Purkinje cell (primary cell): ENCODE measurements at places on chromosomes 16 and 17. TPM values are rescaled to one million over a fixed set of nuclear protein-coding genes. Genes with fewer than 3 reads are reported as not detected.

KRTAP2-1 gene
- not detected in 2 replicates for polyA plus RNA-seq

ERAL1 gene
- polyA plus RNA-seq: 43.5 and 54.3 TPM in 2 replicates

TMEM235 gene
- not detected in 2 replicates for polyA plus RNA-seq

CHST6 gene
- polyA plus RNA-seq: 0.07 TPM in 1 of 2 replicates, not detected in the other

RNU2-1 gene
- polyA plus RNA-seq: not detected in 2 replicates

SETD6 gene
- 22.3 and 28.0 TPM in 2 replicates for polyA plus RNA-seq

CPHXL2 gene
- not detected in 2 replicates for polyA plus RNA-seq

SNX20 gene
- polyA plus RNA-seq: not detected in 2 replicates

MMP28 gene
- 0.66 and 2.0 TPM in 2 replicates for polyA plus RNA-seq

DPEP1 gene
- not detected in 2 replicates for polyA plus RNA-seq

SPNS3 gene
- not detected in 2 replicates for polyA plus RNA-seq

PSMC3IP gene
- polyA plus RNA-seq: 6.4 TPM in 1 of 2 replicates, not detected in the other

DNASE1L2 gene
- polyA plus RNA-seq: not detected in 2 replicates
